ENCODE measurements at places on chromosomes 12 and 14.

DNA sequence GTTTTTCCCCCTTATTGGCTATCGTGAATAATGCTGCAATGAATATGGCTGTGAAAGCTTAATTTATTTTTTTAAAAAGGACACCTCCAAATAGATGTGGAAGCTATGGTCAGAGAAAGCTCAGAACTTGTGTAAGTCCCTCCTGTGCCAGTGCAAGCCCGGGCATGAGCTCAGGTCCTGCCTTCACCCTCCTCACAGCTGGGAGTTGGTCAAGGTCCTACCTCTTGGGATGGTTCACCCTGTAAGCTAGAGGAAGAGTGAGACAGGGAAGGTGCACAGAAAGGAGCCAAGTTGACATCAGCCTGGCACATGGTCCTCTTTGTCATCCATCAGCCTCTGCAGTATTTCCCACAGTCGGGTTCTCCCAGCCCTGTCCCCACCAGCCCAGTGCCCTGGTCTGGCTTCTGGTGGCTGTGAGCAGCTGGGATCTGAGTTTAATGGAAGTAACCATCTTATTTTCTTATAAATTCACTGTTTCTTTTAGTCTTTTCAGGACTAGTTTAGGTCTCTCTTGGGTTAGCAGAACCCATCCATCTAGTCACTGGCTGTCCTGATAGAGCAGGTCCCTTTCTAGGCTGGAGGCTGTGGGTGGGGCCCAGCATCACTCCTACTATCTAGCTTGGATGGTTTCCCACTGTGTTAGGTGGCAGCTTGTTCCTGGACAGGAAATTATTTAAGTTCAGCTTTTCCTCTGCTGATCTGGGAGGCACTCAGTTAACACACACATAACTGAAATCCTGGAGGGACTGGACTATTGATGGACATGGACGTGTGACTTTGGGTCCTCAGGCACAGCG is 11.8 kb upstream of the PLEKHG3 start:
- no peak for DNase-seq

GRCh38 chr12:131443019-131444000 is 267.6 kb upstream of the SFSWAP start:
- DNase-seq: no peak

DNA sequence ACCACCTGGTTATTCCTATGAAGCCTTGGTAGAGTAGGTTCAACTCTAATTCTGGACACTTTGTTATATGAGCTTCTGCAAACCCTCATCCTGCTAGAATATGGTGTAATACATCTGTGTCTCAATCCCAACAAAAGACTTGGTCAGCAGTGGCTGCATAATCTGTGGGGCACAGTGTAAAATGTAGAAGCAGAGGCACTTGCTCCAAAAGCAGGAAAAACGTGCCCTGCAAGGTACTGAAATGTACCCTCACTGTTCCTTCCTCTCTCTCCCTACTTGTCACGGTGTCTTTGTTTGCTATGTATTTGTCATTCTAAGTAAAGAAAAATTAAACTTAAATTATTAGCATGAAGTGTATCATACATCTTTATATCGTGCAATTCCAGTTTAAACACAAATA is 267.9 kb downstream of the BCL11B start:
- no peak for DNase-seq

DNA sequence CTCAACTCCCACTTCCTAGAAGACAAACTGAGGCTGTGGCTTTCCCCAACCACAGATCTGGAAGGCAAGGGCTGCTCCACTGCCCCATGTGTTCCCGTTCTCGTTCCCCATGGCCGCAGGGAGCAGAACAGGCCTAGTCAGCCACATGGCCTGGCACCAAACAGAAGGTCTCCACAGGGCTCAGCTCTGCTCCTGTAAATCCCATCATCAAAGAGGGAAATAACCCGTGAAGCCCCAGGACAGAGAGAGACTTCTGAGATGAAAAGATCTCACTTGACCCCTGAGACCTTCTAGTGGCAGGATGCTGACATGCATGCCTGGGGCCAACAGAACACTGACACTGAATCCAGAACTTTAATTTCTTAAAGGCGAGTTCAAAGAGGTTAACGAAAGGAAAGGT is 68.9 kb downstream of the BCL11B start:
- no peak for DNase-seq

GRCh38 chr12:3655328-3655900 is 97.5 kb downstream of the CRACR2A start:
- peak; percentile 8 for DNase-seq

DNA sequence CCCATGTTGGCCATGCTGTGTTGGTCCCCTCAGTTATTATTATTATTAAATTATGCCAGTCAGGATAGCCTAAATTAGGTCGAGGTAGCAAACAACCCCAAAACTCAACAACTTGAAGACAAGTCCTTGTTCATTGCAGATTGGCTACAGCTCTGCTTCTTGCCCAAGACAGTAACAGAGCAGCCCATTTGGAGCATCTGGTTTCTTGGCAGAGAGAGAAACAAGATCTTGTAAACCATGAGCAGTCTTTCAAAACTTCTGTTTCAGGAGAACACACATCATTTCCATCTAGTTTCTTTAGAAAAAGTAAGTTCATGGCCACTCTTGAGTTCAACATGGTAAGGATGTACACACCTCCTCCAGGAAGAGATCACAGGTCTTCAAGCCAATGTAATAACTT is 52.3 kb downstream of the E2F7 start:
- no peak for DNase-seq

DNA sequence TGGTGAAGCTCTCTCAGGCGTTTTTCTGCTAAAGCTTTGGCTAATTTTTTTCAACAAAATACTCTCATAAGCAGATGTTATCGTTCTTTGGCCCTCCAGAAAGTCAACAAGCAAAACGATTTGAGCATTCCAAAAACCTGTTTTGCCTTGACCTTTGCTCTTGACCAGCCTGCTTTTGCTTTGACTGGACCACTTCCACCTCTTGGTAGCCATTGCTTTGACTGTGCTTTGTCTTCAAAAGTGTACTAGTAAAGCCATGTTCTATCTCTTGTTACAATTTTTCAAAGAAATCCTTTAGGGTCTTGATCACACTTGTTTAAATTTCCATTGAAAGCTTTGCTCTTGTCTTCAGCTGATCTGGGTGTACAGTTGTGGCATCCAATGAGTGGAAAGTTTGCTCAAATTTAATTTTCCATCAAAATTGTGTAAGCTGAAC is 10.7 kb upstream of the ARID4A start:
- no peak for DNase-seq

GRCh38 chr12:38823738-38824137 is 81.7 kb downstream of the CPNE8 start:
- no peak for DNase-seq

GRCh38 chr12:116045150-116045549 is 232.3 kb downstream of the MED13L start:
- no peak for DNase-seq

GRCh38 chr14:97824218-97824617 is 1027.0 kb downstream of the VRK1 start:
- DNase-seq: no peak

DNA sequence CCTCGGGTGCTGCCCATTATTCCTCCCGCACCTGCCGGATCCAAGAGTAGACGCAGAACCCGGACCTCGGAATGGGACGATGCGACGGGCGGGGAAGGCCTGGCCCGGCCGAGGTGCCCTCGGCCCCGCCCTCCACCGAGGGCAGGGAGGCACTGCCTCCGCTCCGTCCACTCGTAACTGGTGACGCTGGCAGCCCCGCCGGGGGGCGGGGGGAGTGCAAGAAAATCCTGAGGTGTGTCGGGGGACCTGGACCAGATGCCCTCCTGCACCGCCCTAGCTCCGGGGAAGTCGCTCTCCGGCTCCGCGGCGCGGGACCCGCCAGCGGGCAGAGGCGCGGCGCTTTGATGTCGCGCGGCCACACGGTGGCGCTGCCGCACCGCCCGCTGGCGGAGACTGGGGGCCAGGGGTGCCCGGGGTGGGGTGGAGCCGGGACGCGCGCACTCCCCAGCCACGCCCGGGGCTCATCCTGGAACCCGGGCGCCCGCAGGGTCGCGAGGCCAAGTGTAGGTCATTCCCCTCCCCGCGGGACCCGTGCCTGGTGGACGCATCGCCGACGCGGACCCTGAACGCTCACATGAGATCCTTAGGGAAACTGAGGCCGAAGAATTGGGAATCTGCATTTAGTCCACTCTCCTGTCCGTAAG is 202.8 kb downstream of the TTC8 start:
- peak; percentile 49 for DNase-seq

GRCh38 chr12:120453977-120454376 is 7.7 kb downstream of the GATC start:
- DNase-seq: no peak

DNA sequence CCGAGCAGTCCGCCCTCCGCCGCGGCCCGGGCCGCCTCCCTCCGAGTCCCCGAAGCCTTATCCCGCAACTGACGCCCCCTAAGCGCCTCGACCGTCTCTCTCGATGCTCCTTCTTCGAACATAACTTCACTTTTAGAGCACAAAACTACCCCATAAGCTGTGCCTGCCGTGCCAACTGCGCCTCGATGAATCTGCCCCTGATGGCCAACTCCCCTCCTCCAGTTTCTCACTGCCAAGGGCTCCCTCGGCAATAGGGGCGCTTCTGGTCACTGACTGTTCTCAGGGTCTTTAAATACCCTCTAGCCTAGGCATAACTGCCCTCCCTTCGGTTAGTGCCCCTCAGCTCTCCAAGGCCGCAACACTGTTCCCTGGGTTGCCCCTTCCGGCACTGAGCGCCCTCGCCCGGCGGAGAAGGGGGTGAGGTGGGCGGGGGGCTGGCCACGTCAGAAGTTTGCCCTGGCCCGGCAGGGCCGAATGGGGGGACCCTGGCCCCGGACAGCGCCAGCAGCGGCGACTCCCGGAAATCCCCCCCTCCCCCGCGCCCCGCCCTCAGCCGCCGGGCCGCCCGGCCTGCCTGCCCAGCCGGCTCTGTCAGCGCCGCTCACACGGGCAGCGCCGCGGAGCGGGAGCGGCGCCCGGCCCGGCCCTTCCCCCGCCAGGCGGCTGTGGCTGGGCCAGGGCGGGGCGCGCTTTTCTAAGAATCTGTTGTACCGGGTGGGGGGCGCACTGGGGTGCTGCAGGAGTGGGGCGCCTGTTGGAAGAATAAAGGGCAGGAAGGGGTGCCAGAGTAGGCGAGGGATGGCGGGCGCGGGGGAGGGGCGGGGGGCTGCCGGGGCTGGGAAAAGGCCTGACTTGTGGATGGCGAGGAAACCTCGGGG is 10.6 kb downstream of the RARG start:
- DNase-seq: no peak

- peak; percentile 8 for DNase-seq
These were observed 148.1 kb upstream of the NRXN3 start for GRCh38 chr14:78022059-78022458.

GRCh38 chr12:108596854-108597558 is 878 bp downstream of the TMEM119 start:
- DNase-seq: no peak

- no peak for DNase-seq
These were observed 6.1 kb downstream of the KRT81 start for GRCh38 chr12:52285172-52285745.

- no peak for DNase-seq
These were observed 284.5 kb upstream of the E2F7 start for GRCh38 chr12:77349689-77350370.

DNA sequence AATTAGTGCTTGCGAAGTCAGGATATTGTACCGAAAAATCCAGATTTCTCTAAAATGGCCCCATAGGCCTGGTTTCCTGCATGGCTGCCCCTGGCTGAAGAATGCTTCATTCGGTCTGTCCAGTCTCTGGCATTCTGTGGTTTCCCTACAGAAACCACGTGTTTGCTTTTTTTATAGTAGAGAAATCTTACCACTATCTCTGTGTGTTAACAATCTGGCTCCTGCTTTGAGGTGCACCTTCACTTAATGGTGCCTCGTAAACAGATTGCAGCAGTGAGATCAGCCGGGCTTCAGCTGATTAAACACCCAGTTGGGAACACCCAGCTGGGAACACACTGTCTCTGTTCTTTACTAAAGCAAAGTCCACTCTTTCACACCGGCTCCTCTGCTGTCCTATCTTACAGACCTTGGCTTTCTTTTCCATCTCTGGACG is 6.7 kb upstream of the DNAAF2 start:
- DNase-seq: no peak

DNA sequence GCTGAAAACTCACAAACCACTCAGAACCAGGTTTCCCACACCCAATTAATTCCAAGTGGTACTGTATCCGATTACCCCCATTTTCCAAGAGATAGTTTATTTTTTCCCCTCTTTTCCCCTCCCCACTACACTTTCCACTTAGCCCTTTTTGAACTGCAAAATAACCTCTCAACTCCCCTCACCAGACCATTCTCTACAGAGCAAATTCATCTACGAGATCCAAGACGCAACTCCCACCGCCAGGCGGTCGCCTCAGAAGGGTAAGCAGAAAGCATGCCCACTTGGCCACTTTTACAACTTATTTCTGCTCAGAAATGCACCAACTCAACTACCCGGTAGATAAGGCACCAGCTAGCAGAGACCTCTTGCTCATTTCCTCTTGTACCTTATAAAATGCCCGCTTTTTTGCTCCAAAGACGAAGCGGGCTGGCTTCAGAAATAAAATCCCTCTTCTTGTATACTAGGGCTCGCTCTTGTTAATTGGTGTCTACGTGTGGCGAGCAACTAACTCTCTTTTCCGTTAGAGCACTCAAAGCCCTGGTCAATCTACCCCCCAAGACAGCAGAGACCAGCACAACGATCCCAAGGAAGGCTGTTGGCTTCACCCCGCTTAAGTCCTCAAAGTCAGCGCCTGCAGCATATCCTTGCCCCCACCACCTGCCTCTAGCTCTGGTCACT is 910 bp upstream of the SRP54 start:
- DNase-seq: peak; percentile 26

DNA sequence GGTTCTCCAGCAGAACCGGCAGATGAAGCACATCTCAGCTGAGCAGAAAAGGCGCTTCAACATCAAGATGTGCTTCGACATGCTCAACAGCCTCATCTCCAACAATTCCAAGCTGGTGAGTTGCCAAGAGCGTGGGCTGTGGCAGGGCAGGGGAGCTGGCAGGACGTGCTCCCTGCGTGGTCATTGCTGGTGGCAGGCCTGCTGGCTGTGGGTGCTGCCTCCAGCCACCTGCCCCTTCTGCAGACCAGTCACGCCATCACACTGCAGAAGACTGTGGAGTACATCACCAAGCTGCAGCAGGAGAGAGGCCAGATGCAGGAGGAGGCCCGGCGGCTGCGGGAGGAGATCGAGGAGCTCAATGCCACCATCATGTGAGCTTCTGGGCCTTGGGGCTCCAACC is 35.8 kb downstream of the IL31 start:
- DNase-seq: no peak

- DNase-seq: no peak
These were observed 386.3 kb downstream of the TMEM121 start for GRCh38 chr14:105912641-105913180.

- DNase-seq: no peak
These were observed 883.7 kb upstream of the TMEM132C start for GRCh38 chr12:127383281-127383680.

DNA sequence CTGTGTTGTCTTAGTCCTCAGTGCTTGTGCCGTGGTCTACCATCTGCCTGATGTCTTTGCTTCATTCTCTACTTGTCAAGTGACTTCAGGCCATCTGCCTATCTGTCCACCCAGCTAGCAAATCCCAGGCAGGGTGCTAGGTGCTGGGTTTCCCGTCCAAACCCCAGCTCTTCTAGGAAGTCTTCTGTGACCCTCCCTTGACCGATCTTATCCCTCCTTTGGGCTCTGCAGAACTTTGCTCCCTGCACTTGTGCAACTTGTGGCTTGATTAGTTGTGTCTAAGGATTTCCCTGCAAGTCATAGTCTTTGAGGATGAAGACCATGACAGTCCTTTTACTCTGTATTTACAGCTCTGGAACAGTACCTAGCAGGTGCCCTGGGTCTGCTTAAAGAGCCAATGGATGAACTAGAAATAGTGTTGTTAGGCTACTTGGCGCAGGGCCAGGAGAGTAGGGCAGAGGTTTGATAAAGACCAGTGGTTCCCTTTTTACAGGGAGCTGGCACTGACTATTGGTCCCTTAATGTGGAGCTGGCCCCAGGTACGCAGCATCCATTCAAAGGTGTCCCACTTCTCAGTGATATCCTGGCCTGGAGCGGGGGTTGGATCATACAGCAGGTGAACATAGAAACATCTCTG is 60.1 kb downstream of the ADCK1 start:
- no peak for DNase-seq

Data from effector memory CD8-positive, alpha-beta T cell (primary cell).